ENCODE measurements at places on chromosomes 16 and 17.
A peak's percentile ranks its signal among the peaks of the same experiment; 100 is the strongest.

DNA sequence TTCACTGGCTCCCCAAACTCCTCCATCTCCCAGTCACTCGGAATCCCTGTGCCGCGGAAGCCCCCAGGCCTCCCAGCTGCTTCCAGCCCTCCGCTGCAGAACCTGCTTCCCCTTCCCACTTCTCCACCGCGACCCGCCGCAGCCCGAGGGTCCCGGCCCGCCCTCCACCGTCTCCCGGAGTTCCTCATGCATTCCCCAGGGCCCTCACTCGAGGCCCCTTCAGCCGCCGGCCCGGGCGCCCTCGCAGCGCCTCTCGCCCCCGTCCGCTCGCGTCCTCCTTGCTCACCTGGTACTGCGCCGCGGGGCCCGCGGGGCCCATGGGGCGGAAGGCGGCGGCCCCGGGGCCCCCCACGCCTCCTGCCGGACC is 329 bp downstream of the SMARCD2 start:
- no peak for DNase-seq

GRCh38 chr16:10552998-10553491 is 27.4 kb downstream of the EMP2 start:
- no peak for DNase-seq

DNA sequence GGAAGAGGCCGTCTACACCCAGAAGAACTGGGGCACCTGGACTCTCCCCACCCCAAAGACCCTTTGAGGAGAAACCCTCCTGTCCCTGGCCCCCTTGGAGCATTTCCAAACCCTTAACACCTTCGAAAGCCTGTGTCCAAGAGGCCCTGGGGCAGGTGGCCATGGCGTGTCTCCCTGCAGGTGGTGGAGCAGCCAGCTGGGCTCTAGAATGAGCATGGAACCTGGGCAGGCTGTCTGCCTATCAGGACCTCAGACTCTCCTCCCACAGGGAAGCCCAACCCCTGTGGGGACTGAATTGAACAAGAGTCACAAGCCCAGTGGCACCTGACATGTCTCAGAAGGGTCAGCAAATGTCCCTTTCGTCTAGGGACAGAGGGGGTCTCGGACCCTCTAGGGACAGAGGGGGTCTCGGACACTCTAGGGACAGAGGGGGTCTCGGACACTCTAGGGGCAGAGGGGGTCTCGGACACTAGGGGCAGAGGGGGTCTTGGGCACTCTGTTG is 8.4 kb downstream of the CBX4 start:
- DNase-seq = no peak

DNA sequence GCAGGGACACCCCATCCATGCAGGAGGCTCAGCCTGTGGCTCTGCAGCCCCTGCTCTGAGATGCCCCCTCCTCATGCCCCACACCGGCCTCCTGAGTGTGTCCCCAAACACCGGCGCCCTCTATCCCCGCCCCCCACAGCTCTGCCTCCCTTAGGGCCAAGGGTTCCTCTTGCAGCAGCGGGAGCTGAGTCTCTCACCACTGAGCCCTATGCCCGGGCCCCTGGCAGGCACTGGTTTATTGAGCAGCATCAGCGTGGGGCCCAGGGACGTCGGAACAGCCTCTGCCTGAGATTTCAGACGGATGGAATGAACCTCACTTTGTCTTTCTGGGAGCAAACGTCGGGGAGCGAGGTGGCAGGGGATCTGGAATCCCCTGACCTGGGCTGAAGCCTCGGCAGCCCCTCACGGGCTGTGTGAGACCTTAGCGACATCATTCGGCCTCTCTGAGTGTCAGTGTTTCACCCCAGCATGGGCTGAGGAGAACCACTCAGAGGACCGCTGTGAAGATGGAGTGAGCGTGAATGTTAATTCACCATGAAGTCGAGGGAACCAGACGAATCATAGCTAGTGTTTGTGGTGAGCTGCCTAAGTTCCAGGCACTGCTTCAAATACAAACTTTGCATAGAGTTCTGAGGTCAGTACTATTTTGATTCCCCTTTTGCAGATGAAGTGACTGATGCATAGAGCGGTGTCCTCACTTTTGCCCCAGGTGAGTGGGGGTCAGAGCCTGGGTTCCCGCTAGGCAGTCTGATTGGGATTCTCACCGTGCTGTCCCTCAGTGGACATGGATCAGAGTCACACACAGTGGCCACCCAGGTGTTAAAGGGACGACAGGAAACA is 5.3 kb upstream of the C16orf74 start:
- no peak for DNase-seq

- no peak for DNase-seq
Measured at GRCh38 chr16:23298290-23298915, 3.7 kb upstream of the SCNN1B start.

- no peak for DNase-seq
Measured at GRCh38 chr17:15303851-15304250, 37.5 kb downstream of the TEKT3 start.

DNA sequence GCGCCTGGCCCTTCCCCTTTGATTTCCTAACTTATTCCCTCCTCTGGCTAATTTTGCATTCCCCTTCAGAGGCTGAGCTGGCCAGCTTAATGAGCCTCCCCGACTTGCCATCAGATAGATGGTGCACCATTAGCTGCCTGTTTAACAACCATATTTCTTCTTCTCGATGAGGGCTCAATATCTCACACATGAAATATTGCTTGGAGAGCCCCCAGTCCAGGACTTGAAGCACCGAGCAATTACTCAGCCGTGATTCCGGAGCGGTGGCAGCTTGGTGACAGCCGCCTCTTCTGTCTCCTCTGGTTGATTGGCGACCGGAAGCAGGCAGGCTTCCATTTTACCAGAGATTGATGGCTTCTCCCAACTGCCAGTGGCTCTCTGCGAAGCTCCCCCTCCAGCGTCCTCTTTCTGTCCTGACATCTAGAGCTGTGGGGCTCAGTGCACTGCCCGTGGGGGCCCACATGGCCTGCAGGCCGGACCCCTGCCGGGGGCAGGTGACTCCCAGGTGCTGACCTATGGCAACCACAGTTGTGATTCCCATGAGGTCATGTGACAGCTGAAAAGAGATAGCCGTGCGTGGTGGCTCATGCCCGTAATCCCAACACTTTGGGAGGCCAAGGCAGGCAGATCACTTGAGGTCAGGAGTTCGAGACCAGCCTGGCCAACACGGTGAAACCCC is 133.7 kb upstream of the SEC14L1 start:
- no peak for DNase-seq

DNA sequence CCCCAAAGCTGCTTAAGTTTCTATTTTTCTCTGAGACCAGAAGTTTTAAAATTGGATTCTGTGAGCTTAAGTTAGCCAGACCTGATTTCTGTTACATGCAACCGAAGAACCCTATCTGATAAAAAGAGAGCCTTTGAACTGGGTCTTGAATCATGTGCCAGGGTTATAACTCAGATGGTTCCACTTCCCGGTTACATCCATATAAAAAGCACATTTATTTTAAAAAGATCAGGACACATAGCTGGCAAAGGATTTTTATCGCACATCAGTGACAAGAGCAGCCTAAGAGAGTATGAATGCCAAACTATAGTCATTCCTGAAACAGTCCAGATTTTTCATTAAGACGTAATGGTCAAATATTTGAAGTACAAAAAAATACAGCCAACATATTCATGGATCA is 32.5 kb upstream of the CLEC3A start:
- no peak for DNase-seq

DNA sequence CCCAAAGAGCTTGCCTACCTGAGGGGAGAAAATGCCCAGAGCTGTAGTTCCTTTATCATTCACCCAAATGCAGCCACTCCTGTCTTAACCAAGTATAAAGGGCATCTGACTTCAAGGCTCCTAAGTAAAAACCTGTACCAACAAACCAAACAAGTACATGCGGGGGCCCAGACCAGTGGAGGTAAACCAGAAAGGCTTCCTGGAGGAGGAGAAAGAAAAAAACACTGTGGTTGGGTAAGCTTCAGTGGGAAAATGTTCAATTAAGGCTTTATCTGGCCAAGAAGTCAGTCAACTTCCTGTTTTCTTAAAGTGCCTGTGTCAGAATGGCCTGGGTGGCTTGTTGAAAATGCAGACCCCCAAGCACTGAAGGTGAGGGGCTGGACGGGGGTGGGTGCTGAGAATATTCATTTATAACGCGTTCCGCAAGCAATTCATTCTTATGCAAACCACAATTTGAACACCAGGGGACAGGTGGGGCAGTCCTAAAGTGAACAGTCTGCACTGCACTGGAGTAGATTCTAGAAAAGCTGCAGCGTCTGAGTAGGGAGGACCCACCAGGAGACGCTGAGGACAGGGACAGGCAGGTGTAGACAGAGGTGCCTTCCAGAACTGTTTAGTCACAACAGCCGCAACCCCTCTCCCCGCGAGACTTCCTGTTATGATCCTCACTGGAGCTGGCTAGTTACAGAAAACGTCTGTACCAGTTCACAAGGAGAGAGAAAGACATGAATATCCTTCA is 467.1 kb downstream of the SOX9 start:
- peak; percentile 68 for DNase-seq

DNA sequence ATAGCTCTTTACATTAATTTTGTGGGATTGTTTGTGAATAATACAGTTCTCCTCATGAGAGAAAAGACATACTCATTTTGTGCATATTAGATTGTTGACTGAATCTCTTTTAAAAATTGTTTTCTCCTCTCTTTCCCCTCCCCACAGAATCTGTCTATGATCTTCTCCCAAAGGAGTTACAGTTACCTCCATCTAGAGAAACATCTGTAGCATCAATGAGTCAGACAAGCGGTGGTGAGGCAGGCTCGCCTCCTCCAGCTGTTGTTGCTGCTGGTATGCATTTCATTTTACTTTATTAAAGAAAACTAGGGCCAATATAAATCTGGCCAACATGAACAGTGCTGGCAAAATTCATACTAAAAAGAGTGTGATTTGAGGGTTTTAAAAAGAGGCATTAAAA is 60.5 kb downstream of the NFAT5 start:
- DNase-seq = peak; percentile 50

DNA sequence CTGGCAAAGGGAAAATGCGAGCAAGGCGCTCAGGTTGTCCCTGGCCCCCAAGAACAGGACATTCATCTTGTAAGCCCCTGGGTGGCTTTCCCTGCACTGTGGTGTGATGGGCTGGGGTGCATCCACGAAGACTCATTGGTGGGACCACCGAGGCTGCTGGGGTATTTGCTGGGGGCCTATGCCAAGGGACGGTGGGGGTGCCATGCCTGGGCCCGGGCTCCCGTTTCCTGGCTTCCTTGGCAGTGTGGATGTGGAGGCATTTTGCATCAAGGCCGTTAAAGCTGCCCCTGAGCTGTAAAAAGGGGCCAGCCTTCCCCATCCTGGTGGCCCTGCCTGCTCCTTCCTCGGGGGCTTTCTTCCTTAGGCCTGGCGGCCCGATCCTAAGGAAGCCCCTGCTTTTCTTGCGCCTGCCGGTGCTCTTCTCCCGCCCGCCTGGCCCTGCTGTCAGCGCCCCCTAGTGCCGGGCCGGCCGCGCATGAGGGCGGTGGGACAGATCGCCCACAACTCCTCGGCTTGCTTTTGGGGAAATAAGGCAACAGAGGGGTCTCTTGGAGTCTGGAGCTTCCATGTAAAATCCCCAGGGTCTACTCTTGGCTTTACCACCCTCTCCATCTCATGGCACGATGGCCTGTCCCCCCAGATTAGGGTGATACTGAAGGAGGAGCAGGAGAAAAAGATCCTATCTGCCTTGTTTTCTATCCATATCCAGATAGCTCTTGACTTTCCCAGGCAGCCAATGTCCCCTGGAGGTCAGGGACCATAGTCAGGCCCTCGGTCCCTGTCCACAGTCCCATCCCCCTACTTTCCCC is 9.8 kb upstream of the TBX2 start:
- DNase-seq = peak; percentile 63

- DNase-seq = peak; percentile 22
Measured at GRCh38 chr17:39115135-39115534, 36.3 kb downstream of the PLXDC1 start.

DNA sequence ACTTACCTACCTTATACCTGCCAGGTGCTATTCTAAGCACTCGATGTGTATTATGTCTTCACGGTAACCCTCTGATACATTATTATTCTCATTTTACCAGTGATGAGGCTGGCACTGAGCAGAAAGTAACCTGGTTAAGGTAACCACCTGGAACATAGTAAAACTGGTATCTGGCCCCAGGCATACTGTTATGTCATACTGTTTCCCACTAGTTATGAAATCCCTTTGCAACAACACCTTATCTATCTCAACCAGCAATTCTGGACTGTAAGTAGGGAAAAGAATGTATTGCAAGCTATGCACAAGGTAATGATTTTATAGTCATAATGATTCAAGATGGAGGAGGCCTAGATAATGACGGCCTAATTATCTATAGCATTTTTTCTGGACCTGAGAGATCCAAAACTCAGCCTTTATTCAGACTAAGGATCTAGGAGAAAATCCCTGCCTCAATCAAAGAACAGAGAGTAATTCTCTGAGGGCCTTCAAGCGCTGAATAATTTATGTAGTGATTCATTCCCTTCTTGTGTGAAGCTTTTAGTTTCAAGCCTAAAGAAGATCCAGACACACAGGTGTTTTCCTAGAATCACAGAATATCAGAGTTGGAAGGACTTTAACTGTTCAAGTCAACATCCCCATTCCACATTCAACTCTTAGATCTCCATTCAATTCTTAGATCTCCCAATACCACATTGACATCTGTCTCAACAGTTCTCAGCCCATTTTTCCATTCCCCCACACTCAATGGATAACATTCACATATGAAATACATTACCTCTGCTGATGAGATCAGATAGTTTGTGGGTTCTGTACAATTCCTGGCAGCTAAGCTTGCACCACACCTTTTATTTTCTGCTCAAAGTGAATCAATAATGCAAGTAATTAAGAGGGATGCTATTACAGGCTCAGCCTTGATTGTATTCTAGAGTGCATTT is 14.9 kb upstream of the MMD start:
- DNase-seq = no peak

DNA sequence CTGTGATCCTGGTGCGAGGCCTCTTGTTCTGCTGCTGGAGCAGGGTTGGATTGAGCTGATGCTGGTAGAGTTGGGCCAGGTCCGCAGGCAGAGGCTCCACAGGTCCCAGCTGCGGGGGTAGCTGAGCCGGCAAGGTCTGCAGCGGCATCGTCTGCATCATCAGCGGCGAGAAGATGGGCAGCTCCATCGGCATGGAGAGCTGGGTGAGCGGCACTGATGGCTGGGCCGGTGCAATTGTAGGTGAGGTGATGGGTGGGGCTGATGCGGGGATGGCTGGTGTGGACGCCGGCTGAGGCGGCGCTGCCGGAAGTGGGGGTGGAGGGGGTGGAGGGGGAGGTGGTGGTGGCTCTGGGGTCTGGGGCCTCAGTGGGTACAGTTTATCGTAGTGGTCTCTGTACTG is 251.7 kb downstream of the ZFHX3 start:
- no peak for DNase-seq

GRCh38 chr17:75301502-75302206 is 12.4 kb upstream of the SLC25A19 start:
- no peak for DNase-seq

- DNase-seq = no peak
Measured at GRCh38 chr17:6381526-6382465, 53.1 kb downstream of the AIPL1 start.
